ENCODE measurements at places on chromosomes 4 and X.

- DNase-seq: no peak
Measured at GRCh38 chrX:55326985-55327384, 62.3 kb upstream of the PAGE3 start.

DNA sequence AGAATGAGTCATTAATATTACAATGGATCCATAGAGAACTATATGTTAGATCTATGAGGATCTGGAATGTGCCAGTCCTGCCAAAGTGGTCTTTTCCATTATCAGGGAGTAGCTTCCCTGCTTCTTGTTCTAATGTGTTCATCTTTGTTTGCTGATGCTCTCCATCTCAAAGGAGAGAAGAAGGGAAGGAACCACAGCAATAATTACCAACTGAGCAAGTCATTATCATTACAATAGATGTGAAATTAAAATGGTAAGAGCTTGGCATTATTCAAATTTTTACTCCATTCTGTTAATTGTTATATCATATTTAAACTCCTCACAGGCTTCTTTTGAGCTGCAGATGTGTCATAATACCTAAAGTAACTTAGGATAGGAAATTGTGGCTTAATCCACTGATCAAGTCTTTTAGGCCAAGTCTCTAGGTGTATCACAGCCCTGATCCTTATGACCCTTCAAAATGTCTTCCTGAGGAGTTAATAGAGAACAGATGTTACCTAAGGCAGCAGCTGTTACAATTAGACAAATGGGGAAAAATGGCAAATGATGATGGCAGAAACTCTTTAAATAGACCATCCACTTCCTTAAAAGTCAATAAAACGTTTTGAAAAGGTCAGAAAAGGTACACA, 1492.7 kb upstream of the IGFBP7 start:
- DNase-seq: no peak

DNA sequence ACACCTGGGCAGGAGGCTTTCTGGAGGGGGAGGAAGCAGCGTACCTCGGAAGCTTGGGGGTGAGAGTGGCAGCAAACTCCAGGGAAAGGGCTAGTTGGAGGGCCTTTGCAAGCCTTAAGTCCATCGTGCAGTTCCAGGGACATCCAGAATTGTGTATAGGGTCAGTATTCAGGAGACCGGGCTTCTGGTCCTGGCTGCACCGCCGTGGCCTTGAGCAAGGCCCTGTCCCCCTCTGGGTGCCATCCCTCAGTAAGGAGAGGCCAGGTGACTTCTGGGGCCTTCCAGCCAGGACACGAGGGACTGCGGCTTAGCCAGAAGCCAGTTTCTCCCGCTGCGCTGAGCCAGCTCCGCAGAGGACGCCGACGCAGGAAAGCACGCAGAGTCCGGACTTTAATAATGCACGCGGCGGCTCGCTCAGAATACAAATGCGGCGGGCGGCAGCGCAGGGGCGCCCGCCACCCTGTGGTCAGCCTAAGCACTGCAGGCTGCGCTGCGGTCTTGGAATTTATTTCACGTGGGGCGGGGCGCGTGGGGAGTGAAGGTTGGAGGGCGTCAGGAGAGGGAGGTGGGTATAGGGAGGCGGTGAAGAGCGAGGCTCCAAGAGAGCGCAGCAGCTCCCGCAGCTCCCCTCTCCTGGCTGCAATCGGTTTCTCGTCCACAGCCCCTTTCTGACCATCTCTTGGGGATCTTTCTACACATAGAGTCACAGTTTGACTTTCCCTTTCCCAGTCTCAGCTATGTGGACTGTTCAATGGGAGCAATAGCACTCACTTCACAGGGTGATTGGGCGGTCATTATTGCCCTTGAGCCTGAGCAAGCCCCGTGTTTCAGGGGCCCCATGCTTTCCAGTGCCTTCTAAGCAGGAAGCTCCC, 94.1 kb upstream of the GPR50 start:
- DNase-seq: peak; percentile 18

DNA sequence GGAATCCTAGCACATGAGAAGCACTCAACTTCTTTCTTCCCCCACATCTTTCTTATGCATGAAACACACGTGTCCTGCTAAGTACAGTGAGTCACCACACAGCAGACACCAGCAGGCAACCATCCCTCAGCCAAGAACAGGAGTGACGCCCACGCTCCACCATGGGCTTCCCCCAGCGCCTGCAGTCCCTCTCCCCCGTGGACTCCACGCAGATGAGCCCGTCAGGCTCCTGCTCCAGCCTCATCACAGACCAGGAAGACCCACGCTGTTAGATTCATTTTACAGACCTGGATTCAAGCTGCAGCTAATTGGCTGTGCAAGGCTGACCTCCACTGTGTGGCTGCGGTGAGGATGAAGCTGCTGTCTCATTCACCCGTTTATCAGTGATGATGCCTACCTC, 16.7 kb downstream of the HMX1 start:
- DNase-seq: no peak

GRCh38 chrX:44343412-44344141, at the start of gene EFHC2:
EFHC2 (minus strand) TSS chrX:44343672; CDS start chrX:44343588, 84 bp downstream.
- DNase-seq: peak; percentile 20

GRCh38 chr4:165905405-165906027, 32.5 kb downstream of the TLL1 start:
- no peak for DNase-seq

GRCh38 chrX:16825264-16826035, 39.2 kb downstream of the TXLNG start:
- DNase-seq: no peak

- DNase-seq: no peak
Measured at GRCh38 chr4:99506781-99507180, 4.0 kb upstream of the C4orf17 start.

DNA sequence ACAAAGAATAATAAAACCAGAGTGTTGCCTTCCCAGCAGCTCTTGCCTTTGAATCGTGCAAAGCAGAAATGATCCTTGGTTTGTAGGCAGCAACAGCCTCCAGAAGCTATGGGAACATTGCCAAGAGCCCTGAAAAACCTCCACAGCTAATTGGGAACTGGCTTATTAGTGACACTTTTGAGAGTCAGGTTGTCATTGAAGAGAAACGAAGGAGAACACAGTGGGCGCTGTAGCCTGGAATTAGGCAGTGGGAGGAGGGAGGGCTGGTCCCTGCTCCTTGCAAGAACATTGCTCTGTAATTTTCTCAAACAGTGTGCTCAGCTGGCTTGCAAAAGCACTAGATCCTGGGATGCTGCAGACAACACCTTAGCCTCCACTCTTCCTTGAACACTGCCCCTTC, 331.5 kb upstream of the EMCN start:
- no peak for DNase-seq

DNA sequence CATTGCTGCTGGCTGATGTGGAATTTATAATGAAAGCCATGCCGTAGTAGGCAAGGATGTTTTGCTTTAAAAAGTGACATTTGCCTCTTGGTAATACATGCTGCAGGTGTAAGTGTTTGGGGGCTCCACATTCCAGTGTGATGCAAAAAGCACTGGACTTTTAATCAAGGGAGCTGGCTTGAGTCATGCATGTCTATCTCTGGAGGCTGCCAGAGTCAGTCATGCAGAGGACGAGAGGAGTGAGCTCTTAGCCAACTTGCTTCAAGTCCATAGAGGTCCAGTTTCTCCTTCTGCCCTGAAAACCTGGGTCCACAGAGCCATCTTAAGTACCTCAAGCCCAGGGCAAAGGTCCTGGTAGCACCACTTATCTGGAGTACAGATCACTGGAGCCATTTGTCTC, 11.6 kb upstream of the CXCL13 start:
- DNase-seq: no peak

DNA sequence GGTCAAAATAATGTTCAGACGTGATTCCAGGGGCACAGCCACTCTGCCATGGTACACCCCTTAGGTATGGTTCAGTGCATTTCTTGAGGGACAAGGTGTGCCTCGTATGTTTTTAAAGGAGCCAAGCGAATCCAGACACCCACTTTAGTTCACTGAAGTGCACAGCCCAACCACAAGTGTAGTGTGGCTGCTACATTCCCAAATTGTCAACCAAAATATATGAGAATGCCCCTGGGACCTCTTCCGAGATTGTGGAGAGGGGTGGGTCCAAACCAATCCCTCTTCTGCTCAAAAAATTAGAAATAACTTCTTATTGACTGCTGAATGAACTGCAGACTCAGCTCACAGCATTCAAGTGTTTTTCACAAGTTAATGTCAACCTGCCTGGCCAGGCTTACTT, 7.4 kb upstream of the BRS3 start:
- DNase-seq: no peak

DNA sequence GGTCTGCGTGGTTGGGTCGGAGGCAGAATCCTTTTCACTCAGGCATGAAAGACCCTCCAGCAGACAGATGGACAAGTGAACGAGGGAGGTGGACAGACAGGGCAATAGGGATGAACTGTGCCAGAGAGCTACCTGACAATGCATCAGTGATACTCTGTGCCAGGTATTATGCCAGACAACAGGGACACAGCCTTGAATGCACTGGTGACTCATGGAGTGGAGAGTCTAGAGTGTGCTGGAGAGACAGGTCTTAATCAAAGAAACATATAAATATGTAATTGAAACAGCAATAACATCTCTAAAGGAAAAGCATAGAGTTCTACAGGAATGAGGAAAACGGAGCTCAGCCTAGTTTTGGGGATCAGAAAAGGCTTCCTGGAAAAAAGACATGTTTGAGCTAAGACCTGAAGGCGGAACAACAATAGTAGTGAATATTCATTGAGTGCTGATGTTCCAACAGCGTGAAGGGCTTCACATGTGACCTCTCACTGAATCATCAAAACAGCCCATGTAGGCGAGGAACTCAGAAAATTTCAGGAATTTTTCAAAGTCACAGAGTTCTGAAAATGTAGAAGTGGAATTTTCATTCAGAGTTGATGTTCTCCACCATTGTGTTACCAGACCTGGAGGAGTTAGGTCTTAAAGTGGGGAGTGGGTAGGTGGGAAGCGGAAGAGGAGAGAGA, 20.0 kb upstream of the FGFBP2 start:
- no peak for DNase-seq

GRCh38 chr4:163344147-163345125, 744 bp downstream of the NPY5R start:
- no peak for DNase-seq

Measured in activated T-helper 1 cell treated with anti-CD3 and anti-CD28 coated beads, Interleukin-2, amount 50 U/mL, for 16 hours (primary cell).